ENCODE measurements at places on chromosomes 5 and 9. TPM values are rescaled to one million over a fixed set of nuclear protein-coding genes. Genes with fewer than 3 reads are reported as not detected.
A peak's percentile ranks its signal among the peaks of the same experiment; 100 is the strongest.

DNA sequence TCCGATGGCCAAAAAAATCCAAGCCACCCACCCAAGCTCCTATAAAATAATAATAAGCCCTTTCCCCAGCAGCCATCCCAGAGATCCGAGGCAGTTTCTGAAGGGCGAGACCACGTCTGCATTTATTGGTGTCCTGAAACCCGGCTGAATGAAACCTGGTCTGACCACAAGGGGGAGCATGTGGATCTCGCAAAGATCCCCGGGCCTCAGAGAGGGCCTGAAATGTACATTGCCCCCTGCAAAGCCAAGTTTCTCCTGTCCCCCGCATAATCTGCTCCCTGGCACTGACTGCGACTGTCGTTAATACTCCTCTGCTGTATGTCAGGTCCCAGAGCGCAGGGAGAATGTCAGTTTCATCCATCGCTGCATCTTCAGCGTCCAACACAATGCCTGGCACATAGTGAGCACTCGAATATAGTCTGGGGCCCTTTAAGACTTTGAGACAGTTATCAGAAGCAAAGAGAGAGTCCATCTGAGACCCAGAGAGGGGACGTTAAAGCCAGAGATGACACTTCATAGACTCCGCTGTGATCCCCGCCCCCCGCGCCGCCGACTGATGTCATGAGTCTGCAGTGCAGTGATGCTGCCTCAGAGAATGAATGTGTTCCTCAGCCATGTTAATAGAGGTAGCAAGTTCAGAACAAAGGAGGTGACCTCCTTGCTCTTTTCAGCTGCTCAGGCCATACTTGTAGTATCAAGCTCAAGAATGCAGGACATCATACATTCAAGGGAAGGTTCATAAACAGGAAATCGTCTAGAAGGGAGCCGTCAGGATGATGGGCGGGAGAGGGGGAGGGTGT, 74.5 kb upstream of the BARHL1 start:
- DNase-seq, result peak; percentile 67

The PCSK5 gene
- total RNA-seq, result 2.8 TPM

GRCh38 chr5:169336242-169336641, 35.3 kb upstream of the SLIT3 start:
- DNase-seq, result no peak

DNA sequence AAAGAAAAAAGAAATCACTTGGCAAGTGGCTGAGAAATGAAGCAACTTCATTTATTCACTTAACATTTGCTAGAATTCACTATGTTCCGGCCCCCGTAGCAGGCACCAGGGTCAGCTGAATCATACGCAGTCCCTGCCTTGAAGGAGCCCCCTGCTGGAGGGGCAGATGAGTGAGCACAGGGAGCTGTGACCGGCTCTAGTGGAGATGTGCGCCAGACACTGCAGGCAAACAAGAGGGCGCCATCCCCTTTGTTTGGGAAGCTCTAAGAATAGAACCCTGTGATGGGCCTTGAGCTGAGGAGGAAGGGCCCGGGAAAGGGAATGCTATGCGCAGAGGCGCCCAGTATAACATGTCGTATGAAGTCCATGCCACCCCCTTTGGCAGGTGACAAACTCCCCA, 20.2 kb upstream of the RPL26L1 start:
- peak; percentile 55 for DNase-seq

GRCh38 chr9:93309889-93310425, 126.0 kb downstream of the WNK2 start:
- DNase-seq, result no peak

The OTULINL gene
- total RNA-seq, result 0.18 TPM

The LHX3 gene
- total RNA-seq, result not detected

The SAXO1 gene
- total RNA-seq, result under 0.01 TPM

DNA sequence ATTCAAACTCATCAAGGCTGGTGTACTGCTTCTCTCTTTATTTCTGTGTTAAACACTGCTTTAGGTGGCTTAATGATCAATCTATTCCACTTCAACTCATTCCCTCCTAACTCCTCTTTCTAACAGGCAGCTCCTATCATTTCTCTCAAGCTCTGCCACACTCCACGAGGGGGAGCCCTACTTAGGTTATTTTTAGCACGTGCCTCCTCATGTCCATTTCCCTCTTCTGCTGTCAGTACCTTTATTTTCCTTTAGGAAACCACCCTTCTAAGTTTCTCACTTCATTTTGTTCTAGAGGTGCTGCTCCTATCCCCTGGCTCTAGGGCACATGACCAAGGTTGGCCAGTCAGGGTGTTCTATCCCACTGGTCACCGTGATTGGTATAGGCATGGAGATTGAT, 6.7 kb upstream of the BRINP1 start:
- DNase-seq, result no peak

DNA sequence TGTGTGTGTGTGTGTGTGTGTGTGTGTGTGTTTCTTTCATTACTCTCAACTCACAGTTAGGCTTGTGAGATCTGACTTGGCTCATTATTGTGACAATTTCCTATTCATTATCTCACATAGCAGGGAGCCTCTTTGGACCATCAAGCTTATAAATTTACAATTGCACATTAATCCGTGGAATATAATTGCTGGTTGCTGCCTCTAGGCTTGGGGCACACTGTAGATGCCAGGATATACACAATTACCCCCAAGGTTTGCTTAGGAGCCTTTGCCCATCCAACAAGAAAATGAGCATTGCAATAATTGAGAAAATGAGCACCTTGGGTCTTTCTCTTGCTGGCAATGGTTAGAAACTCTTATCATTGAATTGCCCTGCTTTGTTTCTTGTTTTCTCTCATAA, 161.6 kb upstream of the DMRTA1 start:
- DNase-seq, result no peak

DNA sequence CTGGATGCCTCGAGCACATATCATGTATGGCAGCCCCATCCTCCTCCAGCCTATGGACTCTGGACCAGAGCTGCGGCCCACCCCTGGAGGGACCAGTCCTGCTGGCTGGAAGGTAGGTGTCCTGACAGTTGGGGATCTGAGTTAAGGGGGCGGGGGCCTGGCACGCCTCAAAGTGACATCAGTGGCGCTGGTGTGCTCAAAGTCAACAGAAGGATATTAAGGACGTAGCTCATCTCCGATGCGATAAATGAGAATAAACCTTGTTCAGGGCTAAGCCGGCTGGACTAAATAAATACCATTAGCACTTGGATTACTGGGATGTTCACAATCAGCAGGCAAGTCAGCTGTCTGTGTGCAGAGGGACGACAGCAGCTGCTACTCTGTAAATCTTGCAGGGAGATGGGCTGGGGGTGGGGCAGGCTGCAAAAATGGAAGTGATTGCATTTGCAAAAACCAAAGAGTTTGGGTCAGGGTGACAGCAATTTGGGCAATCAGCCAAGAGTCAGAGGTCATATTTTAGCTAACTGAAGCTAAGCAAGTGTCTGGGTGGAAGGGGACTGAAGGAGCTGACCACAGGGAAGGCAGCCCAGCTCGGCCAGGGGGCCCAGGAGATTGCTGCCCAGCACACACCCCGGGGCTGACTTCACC, 80.0 kb upstream of the LRRTM2 start:
- peak; percentile 22 for DNase-seq

DNA sequence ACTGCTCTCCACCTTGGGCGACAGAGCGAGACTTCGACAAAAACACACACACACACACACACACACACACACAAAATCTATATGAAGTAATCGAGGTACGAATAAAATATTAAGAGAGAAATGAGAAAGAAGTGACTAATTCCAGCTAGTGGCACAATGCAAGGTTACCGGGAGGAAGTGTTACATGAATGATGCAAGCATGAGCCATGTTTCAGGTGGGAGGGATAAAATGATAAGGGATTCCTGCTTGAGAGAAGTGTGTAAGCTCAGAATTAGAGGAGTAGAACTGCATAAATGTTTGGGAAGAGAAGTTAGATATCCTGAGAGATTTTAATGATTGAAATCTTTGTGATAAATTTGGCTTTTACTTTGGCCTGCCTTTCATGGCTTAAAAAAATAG, 18.8 kb downstream of the HAPLN1 start:
- DNase-seq, result peak; percentile 6

The CDH6 gene
- 232 TPM for total RNA-seq

The SIT1 gene
- not detected for total RNA-seq

The LCN12 gene
- not detected for total RNA-seq

- DNase-seq, result no peak
Measured at GRCh38 chr9:127928676-127929624, 1.6 kb downstream of the PIP5KL1 start.

GRCh38 chr9:21904371-21904770, 89.8 kb downstream of the CDKN2A start:
- peak; percentile 63 for DNase-seq

- DNase-seq, result peak; percentile 61
Measured at GRCh38 chr9:125272697-125273096, 11.1 kb downstream of the GAPVD1 start.

GRCh38 chr9:84340535-84340934, at the start of gene SLC28A3:
Gene SLC28A3 (minus strand): TSS chr9:84340758. CDS start chr9:84340633, 125 bp downstream.
- DNase-seq, result no peak

The CANX gene
- total RNA-seq, result 552 TPM

All from IMR-90 (cell line).